Immature natural killer cell (primary cell): ENCODE measurements at places on chromosomes 6 and 20. TPM values are rescaled to one million over a fixed set of nuclear protein-coding genes. Genes with fewer than 3 reads are reported as not detected.

TTBK1 gene
- not detected for polyA plus RNA-seq

RFX6 gene
- polyA plus RNA-seq, result not detected

CTAGE9 gene
- polyA plus RNA-seq, result not detected

LPA gene
- not detected for polyA plus RNA-seq

TPX2 gene
- 1.8 TPM for polyA plus RNA-seq

WFDC5 gene
- polyA plus RNA-seq, result not detected

SEMG1 gene
- polyA plus RNA-seq, result not detected

TCF15 gene
- not detected for polyA plus RNA-seq
